Stimulated activated CD4-positive, alpha-beta T cell treated with anti-CD3 and anti-CD28 coated beads, Interleukin-1b, Interleukin-23, amount 100 ng/mL, for 48 hours (primary cell): ENCODE measurements at places on chromosomes 4 and X.

- DNase-seq, result no peak
Measured at GRCh38 chr4:48654015-48654664, 125.9 kb downstream of the FRYL start.

DNA sequence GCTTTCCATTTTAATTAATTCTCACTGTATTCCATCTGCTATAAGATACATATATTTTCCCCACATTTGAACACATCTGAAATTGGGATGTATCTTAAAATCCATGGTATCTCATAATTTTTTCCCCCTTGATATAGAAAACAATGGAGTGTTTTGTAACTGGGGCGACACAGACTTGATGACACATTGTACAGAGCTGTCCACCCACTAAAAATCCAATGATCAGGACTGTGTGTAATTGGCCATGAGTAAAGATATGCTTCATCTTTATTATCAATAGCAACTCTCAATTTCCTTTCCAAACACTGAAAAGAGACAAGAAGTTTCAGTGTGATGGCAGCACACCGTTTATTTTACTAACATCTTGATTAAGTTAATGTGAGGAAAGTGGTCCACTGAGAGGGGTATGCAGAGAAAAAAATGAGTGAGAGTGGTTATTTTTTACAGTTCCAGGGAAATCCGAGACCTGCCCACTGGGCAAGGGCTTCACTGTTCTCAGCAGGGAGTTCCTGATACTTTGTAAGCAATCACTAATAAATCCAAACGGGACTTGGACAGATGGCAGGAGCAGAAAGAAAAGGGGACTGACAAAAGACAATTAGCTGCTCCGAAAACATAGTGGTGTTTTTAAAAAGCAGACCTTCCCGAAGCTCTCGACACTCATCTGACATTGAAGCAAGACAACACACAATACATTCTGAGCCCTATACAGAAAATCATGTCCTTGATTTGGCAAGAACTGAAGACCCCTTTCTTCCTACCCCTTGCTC lies 149.4 kb downstream of the TSPAN5 start:
- DNase-seq, result no peak

GRCh38 chr4:337932-338758 lies 531 bp downstream of the ZNF141 start:
- DNase-seq, result peak; percentile 56

- DNase-seq, result no peak
Measured at GRCh38 chr4:176064539-176064938, 1.1 kb upstream of the WDR17 start.

- no peak for DNase-seq
Measured at GRCh38 chr4:184356366-184356765, 118.0 kb downstream of the IRF2 start.

DNA sequence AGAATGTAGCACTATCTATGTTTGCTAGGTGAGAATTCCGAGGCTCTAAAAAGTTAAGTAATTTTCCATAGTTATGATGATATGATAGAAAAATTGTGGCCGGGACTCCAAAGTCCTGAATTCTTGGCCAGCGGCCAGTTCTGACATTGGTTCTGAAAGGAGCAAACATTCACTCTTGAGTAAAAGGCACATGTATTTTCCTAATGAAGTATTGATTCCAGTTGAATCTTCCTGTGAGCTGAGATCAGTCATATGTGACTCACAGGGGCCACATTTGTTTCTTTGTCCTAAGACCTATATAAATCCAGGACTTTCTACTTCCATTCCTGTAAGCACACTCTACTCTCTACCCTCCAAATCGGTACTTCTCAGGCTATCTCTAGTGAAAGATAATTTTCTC lies 349.9 kb downstream of the BMPR1B start:
- no peak for DNase-seq

DNA sequence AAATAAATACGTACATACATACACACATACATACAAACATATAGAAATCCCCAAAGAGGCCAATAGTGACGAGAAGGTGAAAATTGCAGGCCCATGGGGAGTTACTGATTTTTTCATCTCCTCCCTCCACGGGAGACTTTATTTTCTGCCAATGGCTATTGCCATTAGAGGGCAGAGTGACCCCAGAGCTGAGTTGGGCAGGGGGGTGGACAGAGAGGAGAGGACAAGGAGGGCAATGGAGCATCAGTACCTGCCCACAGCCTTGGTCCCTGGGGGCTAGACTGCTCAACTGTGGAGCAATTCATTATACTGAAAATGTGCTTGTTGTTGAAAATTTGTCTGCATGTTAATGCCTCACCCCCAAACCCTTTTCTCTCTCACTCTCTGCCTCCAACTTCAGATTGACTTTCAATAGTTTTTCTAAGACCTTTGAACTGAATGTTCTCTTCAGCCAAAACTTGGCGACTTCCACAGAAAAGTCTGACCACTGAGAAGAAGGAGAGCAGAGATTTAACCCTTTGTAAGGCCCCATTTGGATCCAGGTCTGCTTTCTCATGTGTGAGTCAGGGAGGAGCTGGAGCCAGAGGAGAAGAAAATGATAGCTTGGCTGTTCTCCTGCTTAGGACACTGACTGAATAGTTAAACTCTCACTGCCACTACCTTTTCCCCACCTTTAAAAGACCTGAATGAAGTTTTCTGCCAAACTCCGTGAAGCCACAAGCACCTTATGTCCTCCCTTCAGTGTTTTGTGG lies 180.7 kb downstream of the AR start:
- DNase-seq, result no peak

GRCh38 chrX:20224814-20225487 lies 41.8 kb downstream of the RPS6KA3 start:
- DNase-seq, result no peak

DNA sequence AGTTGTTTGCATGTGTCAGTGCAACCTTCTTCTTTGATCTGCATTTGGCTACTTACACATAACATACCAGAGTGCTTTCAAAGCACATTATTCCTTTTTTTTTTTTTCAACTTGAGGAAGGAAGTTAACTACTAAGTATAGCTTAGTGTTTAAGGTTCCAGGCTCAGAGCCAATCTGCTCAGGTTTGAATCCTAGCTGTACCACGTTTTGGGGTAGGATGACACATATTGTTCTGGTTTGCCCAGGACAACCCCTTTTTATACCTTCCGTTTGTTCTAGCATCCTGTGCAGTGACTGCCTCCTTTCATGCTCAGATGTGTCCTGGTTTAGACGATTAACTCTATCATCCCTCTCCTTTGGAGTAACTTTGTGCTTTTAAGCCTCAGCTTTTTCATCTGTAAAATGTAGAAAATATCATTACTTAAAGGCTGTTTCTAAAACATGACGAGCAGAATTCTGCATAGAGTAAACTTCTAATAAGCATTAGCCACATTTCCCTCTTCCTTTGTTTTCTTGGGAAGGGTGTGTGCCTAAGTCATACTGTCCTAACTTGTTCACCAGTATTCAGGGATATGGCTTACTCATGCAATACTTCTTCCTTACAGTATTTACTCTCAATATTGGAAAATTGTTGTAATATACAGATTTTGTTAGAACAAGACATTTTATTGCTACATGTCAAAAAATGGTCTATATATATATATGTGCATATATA lies 281.3 kb downstream of the C4orf33 start:
- DNase-seq, result no peak

DNA sequence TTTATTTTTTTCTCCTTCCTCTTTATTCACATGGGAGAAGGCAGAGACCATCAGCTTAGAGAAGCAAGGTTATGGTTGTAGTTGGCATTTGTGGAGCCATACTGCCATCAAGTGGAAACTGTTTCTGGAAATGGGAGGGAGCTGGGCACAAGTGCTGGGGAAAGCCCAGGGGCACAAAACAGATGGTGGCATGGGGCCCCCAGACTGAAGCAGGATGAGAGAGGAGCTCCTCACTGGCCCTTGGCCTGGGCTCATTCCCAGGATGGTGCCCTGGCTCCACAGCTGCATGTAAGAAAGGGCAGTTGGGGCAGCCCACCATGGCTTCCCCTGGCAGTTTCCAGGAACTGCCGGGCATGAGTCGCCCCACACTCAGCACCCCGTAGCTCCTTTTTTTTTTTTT lies 59.2 kb downstream of the NBDY start:
- DNase-seq, result no peak

GRCh38 chr4:26356081-26356501 lies 35.3 kb downstream of the RBPJ start:
- DNase-seq, result no peak
